ENCODE measurements at places on chromosomes 1 and 21.

DNA sequence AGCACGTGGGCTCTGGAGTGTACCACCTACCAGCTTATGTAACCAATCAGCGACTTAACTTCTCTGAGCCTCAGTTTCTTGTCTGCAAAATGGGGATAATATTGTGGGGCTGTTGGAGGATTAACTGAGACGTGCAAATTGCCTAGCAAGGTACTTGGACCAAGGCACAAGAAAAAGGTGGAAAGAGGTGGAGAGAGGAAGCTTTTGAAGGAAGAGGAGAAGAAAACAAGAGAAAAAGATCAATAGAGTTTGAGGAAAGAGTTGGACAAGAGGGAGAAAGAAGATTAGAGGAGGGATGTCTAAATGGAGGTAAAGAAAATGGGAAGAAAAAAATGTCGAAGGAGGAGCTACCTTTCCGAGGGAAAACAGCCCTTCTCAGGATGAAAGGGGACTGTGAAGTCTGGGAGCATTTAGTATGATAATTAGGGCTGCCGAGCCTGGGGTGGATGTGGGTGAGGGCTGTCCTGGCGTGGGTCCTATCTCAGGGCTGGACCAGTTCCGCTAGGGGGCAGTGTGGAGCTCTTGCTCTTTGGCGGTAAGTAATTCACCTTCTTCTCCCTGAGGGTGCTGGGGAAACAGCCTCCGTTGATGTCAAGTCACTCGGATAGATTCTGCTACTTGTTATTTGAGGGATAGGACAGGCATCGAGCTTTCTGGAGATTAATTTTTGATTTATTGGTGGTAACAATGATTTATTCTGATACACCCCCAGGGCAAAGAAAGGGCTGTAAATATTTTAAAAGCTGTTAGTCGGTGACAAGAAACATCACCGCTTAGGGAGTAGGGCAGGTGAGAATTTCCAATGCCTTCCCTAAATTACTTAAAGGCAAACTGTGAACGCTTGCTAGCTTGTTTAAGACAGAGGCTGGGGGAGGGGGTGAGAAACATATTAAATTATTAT lies 79.0 kb upstream of the NFASC start:
- no peak for DNase-seq

- no peak for DNase-seq
Observed at GRCh38 chr1:216616425-216616824, 106.8 kb downstream of the ESRRG start.

GRCh38 chr1:219322766-219323165 lies 149.1 kb downstream of the LYPLAL1 start:
- DNase-seq: no peak

DNA sequence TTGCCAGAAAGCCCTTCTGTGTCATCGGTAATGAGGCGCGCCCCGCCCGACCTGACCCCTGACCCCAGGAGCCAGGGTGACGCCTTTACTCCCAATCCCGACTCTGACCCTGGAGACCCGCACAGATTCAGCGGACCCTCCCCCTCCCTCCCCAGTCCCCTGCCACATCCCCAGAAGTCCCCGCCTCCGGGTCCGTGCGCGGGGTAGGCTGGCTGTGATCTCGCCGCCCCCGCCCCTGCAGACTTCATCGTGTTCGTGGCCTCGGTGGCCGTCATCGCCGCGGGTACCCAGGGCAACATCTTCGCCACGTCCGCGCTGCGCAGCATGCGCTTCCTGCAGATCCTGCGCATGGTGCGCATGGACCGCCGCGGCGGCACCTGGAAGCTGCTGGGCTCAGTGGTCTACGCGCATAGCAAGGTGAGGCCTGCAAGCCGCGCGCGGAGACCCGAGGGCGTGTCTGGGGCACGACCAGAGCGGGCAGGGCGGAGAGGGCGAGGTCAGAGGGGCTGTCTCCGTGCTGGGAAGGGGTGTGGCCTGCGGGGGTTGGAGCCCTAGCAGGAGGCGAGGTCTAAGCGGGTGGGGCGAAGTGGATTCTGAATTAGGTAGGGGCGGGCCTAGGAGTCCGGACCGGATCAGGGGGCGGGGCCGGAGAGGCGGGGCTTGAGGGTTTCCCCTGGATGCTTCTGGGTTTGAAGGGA lies 34.8 kb downstream of the KCNQ4 start:
- no peak for DNase-seq

- no peak for DNase-seq
Observed at GRCh38 chr1:226708967-226709396, 30.1 kb downstream of the ITPKB start.

GRCh38 chr1:225825607-225826007 lies 15.7 kb downstream of the EPHX1 start:
- no peak for DNase-seq

DNA sequence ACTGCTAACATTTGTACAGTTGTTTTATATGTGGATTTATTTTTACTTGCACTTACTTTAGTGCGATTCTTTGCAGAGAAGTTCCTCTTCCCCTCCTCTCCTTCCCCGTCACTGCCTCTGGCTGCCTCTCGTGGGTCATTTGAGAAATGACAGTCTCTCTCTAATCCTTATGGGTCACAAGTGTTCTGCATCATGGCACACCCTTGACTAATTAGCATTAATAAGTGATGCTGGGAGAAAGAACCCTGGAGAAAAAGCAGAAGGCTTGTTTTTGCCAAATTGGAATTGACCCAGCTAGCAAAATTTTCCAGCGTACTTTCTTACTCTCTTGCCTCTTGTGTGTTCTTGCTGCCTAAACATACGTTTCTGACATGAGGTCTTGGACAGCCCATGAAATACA lies 301.2 kb downstream of the DUSP10 start:
- DNase-seq: no peak

DNA sequence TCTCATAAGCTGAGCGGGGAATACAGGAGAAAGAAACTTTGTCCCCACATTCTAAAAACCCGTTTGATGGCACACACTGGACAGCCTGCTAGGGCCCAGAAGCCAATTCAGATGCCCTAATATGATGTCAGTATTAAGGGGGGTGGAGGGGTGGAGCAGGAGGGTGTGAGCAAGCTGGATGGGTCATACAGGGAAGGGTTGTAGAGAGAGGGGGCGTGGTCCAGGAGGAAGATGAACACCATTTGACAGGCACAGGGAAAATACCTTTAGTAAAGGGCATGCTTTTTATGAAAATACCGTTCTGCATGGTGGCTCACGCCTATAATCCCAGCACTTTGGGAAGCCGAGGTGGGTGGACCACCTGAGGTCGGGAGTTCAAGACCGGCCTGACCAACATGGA lies 6.0 kb downstream of the TARS2 start:
- no peak for DNase-seq

DNA sequence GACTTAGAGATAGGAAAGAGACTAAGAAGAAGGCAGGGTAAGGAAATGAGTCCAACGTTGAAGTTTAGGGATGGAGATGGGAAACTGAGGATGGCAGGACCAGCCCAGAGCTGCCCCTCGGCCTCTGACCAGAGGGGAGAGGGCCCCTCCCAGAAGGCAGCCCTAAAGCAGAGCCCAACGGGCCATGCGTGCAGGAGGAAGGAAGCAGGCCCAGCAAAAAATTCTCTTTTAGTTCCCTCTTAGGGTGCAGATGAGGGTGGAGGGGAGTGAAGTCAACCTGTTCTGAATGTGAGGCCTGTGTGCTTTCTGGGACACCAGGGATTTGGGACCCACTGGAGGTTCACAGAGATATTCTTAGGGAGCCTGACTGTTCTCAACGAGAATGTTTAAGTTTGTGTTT lies 225.4 kb downstream of the RHOU start:
- no peak for DNase-seq

- no peak for DNase-seq
Observed at GRCh38 chr1:175164751-175165150, 27.8 kb downstream of the KIAA0040 start.

GRCh38 chr1:231866392-231867331 lies 240.1 kb downstream of the DISC1 start:
- no peak for DNase-seq

DNA sequence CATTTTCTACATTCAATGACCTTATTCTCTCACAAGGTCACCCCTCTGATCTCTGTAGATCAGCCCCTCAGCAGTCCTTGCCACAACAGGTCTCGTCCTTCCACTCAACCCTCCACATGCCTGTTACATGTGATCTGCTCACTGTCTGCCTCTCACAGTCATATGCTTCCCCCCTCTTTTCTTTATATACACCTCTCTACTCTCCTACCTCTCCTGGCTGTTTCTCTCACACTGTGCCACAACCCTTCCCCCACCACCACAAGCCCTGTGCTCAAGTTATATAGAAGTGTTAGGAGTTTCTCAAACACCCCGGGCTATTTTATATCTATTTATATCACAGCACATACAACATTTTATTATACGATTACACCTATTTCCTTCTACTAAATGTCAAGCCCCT lies 12.6 kb downstream of the B3GALNT2 start:
- DNase-seq: no peak

DNA sequence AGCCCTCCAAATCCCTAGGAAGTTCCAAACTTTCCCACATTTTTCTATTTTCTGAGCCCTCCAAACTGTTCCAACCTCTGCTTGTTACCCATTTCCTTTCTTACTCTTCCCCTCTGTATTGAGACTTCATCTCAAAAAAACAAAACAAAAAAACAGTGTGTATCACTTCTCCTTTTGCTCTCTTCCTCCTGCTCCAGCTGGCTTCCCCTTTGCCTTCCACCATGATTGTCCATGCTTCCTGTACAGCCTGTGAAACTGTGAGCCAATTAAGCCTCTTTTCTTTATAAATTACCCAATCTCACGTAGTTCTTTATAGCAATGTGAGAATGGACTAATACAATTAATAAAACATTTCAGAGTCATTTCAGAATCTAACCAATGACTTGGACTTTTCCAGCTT lies 69.6 kb upstream of the KRTAP19-8 start:
- no peak for DNase-seq

- no peak for DNase-seq
Observed at GRCh38 chr1:1946540-1946939, 27.5 kb upstream of the TMEM52 start.

GRCh38 chr21:34986561-34987500 lies 62.3 kb downstream of the RUNX1 start:
- DNase-seq: no peak

- no peak for DNase-seq
Observed at GRCh38 chr1:2316451-2316961, 74.8 kb downstream of the MORN1 start.

- no peak for DNase-seq
Observed at GRCh38 chr1:206748348-206749030, 22.1 kb upstream of the IL19 start.

DNA sequence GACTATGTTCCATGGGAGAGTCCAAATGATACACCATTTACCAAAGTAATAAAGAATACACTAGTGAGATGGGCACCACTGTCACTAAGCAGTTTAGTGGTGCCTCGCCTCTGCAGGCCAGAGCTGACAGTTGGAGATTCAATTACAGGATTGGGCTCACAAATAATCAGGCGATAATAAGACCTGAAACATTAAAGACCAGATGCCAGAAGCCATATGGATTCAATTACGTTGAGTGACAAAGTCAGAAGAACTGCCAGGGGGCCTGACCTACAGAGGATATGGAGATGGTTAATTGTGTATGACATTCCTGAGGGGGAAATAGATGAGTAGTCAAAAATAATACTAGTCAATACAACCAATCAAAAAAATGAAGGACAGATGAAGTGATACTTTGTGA lies 65.2 kb upstream of the ST6GALNAC5 start:
- DNase-seq: no peak

- DNase-seq: no peak
Observed at GRCh38 chr1:24058671-24059455, 53.1 kb downstream of the MYOM3 start.

DNA sequence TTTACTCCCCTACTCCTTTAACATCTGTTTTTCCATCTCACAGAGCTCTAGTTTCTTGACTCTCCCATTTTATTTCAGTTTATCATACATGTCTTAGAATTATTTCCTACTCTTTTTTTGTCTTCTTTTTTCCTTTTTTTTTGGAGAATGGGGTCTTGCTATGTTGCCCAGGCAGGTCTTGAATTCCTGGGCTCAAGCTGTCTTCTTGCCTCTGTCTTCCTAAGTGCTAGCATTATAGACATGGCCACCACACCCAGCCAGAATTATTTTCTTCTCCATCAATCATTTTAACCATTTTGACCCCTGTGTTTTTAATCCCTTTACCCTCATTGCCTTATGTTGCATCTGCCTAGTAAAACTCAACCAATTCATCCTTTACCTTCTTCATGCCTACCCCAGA lies 123.2 kb upstream of the KIAA1614 start:
- DNase-seq: no peak

- no peak for DNase-seq
Observed at GRCh38 chr1:187837787-187838186, 1009.0 kb downstream of the PLA2G4A start.

Data from GM04504 (cell line).